ENCODE measurements at places on chromosomes 6 and 20.

- no peak for DNase-seq
These were observed 42.9 kb downstream of the AFG1L start for GRCh38 chr6:108337721-108338120.

DNA sequence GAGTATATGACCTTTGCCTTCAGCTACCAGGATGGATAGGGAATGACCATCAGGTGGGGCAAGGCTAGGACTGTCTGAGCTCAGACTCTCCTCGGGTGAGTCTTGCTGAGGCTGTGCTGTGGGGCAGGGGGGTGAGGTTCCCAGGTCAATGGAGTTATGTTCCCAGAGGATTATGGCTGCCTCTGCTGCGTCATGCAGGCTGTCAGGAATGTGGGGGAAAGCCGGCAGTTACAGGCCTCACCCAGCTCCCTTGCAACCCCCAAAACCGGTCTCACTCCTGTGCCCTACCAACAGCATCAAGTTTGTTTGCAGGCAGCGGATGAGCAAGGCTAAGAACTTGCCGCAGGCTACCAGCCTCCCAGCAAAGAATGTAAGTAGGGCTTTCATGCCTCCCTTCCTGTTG is 93.5 kb downstream of the ESR1 start:
- no peak for DNase-seq

DNA sequence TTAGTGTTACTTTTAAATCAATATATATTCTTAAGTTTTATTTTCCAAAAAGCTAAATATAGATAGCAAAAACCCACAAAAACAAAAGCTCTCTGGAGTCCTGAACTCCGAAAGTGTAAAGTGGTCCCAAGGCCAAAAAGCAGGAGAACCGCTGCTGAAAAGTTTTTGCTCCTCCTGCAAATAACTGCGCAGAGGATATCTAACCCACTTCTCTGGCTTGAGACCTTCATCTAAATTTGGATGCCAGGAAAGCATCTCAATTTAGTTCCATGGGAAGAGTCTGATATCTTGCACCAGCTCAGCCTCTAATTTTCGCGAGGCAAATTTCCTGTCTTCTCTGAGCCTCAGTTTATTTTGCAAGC is 523 bp downstream of the MRPS10 start:
- no peak for DNase-seq

- DNase-seq = no peak
These were observed 6.4 kb downstream of the AARS2 start for GRCh38 chr6:44306710-44307109.

DNA sequence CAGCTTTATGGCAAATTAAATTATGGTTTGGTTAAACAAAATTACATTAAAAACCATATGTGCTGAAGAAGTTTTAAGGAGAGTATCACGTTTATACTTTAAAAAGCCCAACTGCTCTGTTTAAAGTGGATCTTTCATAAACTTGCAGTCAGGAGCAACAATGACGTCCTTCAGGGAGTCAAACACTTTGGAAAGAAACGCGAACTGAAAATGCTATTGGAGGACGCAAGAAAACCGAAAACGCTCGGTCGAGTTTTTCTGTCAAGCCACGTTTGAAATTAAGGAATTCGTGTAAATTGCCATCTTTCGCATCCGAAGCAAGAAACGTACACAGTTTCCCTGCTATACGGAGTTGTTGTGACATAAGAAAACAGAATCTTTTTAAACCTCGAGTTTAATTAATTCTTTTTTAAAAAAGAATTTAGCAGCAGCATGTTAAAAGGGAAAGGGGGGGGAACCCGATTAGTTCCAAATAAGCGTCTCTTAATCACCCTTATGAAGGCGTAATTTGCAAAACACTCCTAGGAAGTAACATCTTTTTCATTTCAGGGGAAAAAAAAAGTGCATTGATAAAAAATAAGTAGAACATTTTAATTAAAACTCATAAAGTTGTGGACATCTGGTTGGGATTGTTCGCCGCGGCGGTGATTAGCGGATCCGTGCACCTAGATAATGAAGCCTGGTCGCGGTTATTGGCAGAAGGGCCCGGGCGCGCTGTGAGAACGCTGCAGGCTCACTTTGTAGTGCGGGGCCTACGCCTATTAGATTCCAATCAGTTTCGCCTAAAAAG is 295.4 kb downstream of the TFAP2C start:
- DNase-seq = no peak

DNA sequence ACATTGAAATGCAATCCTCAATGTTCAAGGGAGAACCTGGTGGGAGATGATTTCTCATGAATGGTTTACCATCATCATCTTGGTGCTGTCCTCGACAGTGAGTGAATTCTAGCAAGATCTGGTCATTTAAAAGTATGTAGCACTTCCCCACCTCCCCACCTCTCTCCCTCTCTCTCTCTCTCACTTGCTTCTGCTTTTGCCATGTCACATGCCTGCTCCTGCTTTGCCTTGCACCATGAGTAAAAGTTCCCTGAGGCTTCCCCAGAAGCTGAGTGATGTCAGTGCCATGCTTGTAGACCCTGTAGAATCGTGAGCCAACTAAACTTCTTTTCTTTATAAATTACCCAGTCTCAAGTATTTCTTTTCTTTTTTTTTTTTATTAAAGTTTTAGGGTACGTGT is 60.5 kb downstream of the DST start:
- DNase-seq = no peak

GRCh38 chr20:62196286-62196685 is 13.5 kb downstream of the MTG2 start:
- no peak for DNase-seq

DNA sequence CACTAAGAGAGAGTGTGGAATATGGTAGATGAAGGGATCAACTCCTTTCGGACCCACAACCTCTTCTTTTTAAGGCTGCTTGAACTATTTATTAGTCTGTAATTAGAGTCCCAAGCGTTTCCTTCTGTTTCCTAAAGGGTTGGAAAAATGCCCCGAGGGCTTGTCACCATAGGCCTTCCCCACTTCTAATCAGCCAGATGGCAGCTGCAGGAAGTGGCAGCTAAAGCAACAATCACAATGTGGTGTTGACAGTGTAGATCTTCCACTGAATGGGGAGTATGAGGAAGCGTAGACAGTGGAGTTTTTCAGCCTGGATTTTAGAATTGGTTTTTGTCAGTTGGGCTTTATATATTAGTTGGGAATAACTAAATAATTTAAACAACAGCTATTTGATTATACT is 40.6 kb downstream of the SLC35D3 start:
- DNase-seq = no peak

GRCh38 chr6:117481278-117481925 is 1.1 kb upstream of the DCBLD1 start:
- no peak for DNase-seq

GRCh38 chr6:136784910-136785746 is 7.1 kb downstream of the MAP3K5 start:
- peak; percentile 52 for DNase-seq

DNA sequence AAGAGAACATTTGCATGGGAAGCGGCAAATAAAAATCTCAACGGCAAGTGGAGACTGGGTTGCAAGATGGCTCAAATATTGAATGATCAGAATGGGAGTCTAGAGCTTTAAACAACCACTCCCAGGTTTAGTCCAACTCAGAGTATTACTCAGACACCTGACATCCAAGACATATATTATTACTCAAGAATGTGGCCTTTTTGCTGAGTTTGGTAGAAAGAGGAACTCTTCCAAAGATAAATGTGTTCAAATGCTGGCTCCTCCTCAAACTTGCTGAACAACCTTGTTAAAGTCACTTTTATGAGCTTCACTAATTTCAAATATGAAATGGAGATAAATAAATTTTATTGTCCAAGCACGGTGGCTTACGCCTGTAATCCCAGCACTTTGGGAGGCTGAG is 77.8 kb downstream of the ESR1 start:
- DNase-seq = no peak

DNA sequence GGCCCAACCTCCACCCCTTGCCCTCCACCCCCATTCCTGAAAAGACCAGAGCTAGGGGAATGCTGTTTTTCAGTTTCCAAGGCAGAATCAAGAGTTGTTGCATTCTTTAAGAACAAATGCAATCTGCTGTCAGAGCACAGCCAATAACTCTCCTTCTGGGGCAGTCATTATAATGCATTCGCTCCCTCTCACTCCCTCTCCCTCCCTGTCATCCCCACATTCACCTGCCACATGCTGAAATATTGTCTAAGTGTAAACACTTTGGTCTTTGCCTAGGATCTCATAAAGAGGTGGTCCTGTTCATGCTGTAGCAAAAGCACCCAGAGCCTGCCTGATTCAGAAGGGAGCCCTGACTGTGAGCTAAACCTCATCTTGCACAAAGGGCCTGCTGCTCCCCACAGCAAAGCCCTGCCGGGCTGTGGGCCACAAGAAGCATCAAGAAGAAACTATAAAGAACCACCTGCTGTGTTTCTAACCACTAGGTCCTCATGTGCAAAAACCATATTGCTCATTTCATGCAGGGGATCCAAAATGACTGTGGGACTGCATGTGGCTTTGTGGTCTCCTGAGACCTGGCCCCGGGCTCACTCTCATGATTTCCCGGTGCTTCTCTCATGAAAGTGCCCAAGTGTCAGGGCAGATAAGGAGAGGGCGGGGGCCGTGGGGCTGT is 85.6 kb downstream of the GPR6 start:
- DNase-seq = no peak

DNA sequence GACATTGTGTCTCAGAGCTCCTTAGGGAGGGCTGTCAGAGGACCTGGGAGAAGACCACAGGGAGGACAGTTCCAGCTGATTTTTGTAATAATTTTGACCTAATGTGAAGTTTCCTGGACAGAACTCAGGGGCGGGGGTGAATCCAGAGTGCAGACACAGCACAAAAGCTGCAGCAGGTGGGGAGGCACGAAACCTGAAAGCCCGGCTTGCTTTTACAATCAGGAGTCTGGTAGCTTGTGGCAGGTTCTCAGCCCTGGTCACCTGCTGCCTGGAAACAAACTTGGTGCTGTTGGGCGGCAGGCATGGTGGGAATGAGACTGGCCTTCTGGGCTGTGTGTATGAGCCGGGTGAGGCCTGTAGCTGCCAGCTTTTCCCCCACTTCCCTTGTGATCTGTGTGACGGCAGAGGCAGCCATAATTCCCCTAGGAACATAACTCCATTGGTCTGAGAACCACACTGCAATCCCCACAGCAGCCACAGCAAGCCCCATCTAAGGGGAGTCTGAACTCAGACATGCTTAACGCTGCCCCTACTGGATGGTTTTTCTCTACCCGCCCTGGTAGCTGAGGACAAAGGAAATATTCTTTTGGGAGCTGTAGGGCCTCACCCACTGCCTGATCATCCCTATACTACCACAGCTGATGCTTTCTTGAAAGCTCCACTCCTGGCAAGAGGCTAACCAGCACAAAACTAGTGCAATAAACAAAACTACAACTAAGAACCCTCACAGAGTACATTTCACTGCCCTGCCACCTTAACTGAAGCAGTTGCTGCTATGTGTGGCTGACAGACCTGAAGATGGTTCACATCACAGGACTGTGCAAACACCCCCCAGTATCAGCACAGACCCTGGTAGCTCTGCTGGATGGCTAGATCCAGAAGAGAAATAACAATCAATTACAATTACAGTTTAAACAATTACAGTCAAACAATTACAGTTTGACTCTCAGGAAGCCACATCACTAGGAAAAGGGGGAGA is 1055.1 kb upstream of the GJE1 start:
- DNase-seq = peak; percentile 2

GRCh38 chr6:7424967-7425807 is 35.6 kb downstream of the RIOK1 start:
- DNase-seq = no peak

DNA sequence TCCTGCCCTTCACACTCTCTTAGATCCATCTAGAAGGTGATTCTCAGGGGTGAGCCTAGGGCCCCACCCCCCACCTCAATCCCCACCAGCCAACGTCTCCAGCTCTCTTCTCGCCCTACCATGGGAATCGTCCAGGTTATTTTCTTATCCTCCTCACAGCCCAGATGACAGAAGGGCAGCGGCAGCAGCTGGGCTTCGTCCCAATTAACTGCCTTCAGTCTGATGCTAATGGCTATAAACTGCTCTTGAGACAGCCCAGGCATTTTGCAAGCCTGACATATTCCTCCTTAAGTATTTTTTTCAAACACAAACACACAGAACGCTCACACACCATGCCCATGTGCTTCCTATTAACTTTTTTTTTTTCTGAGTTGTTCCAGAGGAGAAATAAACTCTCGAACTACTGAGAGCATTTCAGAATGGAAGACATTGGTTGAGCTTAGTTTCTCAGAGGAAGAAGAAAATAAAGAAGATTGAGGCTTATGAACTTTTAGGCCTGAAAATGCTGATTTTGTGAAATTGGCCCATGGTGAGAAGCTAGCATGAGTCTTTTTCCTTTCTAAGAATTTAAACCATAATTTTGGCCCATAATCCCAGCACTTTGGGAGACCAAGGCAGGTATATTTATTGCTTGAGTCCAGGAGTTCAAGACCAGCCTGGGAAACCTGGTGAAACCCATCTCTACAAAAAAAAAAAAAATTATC is 124.6 kb downstream of the EYA2 start:
- DNase-seq = no peak

GRCh38 chr20:35768731-35769664 is 2.8 kb upstream of the PHF20 start:
- peak; percentile 58 for DNase-seq

DNA sequence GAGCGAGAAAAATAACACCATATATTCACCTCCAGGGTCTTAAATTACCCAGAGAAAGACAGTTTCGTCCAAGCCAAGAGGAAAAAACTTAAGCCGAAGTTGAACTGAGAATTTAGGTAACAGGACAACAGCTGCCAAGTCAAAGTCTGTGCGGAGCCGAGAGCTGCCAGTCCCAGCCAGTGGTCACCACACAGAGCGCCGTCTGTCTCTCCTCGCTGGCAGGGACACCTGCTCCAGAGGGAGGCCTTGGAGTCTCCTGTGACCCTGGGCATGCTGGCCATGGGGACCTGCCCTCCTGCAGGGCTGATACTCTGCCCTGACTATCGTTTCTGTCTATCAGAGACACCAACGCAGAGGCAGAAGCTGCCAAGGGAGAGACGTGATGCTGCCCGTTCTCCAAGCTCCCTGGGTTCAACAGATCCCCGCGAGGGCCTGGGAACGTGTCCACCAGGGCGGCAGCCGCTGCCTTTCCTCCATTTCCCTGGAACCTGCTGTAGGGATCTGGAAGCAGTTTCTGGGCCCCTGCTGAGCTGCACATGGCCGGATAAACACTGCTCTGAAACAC is 341.3 kb downstream of the SMOC2 start:
- no peak for DNase-seq
